Stimulated activated CD4-positive, alpha-beta T cell treated with anti-CD3 and anti-CD28 coated beads, TNF-alpha, amount 100 ng/mL, for 24 hours (primary cell): ENCODE measurements at places on chromosomes 2 and 18.

DNA sequence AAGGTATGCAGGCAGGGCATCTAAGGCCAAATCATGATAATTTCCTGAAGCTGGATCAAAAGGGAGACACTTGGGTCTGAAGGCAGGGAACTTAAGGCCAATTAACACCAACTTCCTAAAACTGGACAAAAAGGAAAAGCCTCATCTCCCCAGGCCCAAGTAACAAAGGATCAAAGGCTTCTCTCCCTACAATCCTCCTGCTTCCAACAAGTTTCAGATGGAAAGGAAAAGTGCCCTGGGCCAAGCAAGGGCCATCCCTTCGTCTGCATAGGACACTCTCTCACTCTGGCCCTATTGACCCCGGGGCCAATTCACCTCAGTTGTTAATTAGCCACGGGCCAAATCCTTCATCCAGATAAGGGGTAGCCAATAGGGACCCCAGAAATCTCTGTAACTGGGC lies 1335.8 kb upstream of the CDH2 start:
- DNase-seq, result no peak

DNA sequence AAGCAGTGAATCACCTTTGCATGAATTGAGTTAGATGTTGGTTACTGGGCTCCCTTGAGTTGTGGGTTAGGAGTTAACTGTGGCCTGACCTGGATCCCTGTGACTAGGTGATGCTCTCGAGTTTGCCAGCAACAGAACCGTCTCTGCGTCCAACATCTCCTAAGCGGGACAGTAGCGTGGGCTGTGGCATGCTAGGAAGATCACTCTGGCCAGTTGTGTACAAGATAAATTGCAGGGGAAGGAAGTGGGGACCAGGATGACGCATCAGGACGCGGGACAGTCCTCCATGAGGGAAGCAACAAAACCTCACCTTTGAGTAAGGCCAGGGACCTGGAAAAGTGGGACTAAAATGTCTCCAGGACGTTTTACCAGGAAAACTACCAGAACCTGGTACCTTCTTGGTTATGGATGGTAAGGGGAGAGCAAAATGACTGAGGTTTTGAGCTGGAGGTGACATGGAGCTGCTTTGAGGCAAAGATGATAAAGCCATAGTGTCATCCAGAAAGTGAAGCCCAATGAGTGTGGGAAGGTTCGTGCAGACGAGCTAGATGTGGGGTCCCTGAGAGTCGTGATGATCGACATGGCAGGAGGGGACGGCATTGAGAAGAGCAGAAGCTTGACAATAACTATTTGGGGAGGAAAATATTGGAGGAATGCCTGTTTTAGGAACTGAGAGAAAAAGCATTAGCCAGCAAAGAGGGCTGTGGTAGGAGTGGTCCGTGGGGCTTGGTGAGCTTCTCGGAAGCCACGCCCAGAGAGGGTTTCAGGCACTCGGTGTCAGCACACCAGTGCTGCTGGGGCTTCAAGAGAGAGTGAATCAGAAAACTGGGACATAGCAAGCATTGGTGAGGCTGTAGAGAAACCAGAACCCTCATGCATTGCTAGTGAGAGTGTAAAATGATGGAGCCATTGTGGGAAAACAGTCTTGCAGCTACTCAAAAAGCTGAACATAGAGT lies 95.1 kb downstream of the SMAD7 start:
- no peak for DNase-seq

DNA sequence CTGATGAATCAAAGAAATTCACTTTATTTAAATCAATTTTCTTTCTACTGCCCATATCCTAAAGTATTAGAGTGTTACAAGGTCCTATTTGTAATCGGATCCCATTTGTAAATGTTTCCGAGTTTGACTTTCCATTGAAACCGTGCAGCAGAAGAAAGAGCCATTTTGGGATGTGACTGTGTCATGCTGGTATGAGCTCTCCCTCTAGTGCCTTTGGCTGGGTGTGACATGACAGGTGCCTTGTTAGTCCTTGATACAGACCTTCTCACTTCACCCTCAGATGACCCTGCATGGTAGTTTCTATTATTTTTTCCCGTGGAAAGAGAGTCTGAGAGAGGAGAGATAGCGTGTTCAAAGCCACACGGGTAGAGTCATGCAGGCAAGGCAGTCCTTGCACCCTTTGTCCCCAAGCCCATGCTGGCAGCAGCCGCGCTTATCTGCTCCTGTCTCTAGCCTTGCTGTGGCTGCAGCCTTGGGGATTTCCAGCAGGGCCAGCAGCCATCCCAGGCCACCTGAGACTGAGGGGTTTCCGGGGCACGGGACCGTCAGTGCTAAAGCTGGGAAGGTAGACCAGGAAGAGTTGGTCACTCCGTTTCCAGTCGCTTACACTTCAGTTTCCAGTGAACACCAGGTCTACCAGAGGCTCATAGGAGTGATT lies 21.4 kb downstream of the CHMP1B start:
- no peak for DNase-seq

DNA sequence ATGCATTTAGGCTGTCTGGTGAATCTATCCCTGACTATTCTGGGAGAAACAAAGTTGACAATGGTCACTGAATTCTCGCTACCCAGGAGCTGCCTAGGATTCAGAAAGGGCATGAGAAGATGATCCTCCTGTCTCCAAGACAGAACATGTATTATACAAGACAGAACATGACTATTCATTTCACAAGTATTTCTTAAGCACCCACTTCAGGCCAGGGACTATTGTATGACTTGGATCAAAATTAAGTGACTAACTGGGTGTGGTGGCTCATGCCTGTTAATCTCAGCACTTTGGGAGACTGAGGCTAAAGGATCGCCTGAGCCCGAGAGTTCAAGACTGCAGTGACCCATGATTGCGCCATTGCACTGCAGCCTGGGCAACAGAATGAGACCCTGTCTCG lies 235.8 kb upstream of the RAB12 start:
- no peak for DNase-seq

DNA sequence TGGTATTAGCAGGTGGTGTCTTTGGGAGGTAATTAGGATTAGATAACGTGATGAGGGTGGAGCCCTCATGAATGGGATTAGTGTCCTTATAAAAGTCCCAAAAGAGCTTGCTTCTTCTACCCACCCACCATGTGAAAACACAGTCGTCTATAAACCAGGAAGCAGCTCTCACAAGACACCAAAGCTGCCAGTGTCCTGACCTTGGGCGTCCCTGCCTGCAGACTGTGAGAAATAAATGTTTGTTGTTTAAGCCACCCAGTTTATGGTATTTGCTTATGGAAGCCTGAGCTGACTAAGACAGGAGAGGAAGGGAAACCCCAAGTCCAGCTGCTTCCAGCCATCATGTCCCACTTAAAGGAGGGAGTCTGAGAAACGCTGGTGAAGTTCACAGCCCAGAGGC lies 13.6 kb downstream of the ADI1 start:
- no peak for DNase-seq

GRCh38 chr2:232571026-232571474 lies 20.6 kb downstream of the EIF4E2 start:
- no peak for DNase-seq

DNA sequence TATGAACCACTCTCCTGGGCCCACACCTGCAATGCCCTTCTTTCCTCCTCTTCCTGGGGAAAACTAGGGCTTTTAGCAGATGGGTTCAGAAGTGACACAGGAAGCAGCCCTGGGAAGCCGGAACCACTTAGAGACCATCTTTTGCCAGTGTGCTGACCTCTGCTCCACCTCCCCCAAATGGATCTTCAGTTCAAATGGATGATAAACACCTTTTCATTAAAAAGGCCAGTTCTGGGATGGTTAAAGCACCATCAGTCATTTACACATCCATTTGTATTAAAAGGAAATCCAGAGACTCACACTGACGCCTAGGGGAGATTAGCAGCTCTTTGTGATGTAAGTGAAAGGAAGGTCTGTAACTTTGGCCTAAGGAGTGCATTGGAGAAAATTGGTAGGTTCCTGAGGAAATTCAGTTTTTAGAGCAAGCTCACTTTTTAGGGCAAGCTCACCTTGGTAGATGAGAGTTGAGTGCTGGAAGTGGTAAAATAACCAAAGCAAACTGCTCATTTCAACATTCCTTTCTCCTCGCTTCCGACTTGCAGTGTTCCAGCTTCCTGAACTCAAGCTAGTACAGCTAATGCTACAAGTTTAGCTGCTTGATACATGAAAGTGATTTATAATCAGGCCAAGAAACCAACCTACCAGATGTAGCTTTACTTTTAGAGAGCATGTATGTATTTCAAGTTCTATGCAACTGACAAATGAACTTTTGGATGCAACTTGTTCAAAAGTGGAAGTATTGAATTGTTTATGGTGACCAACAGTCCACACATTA lies 47.7 kb downstream of the ACTR2 start:
- no peak for DNase-seq

DNA sequence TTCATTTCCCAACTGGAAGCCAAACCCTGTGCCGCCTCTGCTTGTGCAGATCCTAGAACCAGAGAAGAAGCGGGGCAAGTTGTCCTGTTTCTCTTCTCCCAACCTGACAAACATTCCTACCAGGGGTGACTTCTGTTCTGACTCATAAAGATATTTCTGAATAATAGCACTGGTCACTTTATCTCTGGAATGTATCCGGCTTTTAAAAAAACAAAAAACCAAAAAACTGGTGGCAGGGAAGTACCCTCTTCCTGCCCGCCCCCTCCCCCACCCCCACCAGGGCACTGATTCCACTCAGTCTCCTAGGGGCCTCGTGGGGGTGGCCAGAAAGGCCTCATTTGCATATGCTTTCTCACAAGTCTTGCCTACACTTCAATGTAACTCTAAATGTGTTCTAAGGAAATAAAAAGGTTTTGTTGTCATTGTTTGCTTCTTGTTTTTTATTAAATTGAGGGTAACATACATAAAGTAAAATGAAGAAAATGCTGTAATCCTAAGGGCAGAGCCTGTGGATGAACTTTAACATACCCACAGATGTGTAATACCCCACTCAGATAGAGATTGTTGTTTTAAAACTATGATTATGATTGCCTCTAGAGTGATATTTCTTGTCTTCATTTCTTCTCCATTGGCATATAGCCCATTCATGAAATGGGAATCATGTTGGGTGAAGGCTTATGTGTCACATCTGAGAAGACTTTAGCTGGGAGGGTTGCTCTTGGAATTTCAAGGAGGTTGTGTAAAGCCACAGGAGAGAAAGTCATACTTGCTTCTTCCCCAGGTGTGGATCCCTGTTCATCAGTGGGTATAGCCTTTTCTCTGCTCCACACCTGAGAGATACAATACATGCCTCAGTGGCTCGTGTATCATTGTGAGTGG lies 5.3 kb upstream of the FOSL2 start:
- DNase-seq, result no peak

- no peak for DNase-seq
Measured at GRCh38 chr2:190670182-190670946, 21.5 kb downstream of the NAB1 start.

DNA sequence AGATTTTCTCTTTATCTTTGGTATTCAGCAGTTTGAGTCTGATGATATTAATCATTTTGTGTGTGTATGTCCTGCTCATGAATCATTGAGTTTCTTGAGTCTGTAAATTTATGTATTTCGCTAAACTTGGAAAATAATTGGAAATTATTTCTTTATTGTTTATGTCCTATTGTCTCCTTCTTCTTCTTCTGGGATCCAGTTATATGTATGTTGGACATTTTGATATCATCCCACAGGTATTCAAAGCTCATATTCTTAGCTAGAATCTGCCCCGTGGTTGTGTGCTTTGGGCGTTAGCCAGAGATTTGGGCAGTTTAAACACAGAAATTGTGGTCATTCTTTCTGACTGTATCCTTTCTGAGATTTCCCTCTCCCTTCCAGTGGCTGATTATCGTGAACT lies 243.0 kb upstream of the SPRED2 start:
- DNase-seq, result no peak

GRCh38 chr2:145654746-145655145 lies 1134.8 kb upstream of the ZEB2 start:
- DNase-seq, result no peak

- no peak for DNase-seq
Measured at GRCh38 chr2:239236808-239237205, 164.0 kb downstream of the HDAC4 start.

GRCh38 chr2:196783431-196784094 lies 15.9 kb downstream of the GTF3C3 start:
- no peak for DNase-seq

DNA sequence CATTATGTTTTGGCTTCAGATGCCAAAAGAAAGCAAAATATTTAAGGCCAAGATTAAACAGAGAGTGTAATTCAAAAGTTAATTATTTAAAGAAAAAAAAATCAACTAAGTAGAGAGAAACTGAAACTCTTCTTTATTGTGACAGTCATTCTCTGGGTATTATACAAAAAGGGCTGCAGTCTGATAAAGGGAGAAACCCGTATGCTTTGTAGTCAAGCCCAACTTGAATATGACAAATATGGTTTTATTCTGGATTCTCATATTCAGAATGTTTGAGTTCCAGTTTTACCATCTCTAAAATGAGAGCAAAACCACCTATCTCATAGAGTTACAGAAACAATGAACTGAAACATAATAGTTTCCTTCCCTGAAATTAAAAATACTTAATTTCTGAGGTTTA lies 8.2 kb downstream of the CDH2 start:
- DNase-seq, result no peak

GRCh38 chr2:23550553-23550952 lies 165.6 kb downstream of the KLHL29 start:
- DNase-seq, result no peak

DNA sequence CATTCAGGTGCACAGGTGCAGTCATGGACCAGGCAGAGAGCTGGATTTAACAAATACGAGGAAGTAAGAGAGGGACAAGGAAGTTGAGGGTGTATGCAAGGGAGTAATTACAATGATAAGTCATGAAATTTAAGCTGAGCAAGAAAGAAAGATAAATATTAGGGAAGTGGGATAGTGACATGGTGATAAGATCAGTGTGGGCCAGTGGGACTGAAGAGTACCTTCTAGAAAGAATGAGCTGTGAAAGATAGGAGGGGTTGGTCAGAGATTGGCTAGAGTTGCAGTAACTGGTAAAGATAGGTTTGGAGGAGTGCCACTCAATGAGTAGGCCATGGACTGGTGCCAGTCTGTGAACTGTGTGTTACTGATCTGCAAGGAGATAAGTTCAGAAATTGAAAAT lies 200.8 kb upstream of the SIX3 start:
- no peak for DNase-seq

DNA sequence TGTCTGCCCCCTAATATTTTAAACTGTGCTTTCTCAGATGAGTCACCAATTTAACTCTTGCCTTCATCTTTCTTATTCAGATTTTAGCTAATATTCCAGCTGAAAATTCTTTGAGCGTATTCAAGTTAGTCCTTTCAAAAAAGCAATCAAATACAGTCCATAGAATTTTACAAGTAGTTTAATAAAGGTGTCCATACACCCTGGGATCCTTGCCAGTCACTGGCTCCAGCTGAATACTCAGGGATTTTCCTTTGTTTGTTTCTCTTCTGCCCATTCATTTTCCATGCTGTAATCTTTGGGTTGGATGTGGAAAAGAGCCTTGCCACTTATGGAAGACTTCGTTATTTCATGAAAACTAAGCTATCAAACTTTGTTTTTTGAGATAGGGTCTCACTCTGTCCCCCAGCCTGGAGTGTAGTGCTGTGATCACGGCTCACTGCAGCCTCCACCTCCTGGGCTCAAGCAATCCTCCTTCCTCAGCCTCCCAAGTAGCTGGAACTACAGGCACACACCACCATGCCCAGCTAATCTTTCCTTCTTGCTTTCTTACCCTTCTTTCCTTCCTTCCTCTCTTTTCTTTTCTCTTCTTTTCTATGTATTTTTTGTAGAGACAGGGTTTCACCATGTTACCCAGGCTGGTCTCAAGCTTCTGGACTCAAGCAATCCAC lies 34.0 kb downstream of the VSNL1 start:
- no peak for DNase-seq
